HFFc6 (cell line): ENCODE measurements at places on chromosomes 2 and 18.

- DNase-seq: no peak
Observed at GRCh38 chr2:48844417-48845155, 89.1 kb upstream of the LHCGR start.

GRCh38 chr18:44111337-44111736 lies 569.4 kb upstream of the SETBP1 start:
- DNase-seq: no peak

GRCh38 chr2:168160897-168161296 lies 86.5 kb downstream of the STK39 start:
- DNase-seq: no peak

- DNase-seq: no peak
Observed at GRCh38 chr2:153819501-153819900, 52.2 kb upstream of the GALNT13 start.
